Uterus (tissue), 4 donors: ENCODE measurements at places on chromosomes 5 and 9.
A peak's percentile ranks its signal among the peaks of the same experiment; 100 is the strongest.

- no peaks in the 10 kb centered on the region for H3K36me3 ChIP-seq
- DNase-seq: no peak
- H3K27ac ChIP-seq: no peak overlapping the region
- no peaks in the 10 kb centered on the region for H3K27me3 ChIP-seq
- no peaks in the 10 kb centered on the region for H3K4me1 ChIP-seq
- H3K4me3 ChIP-seq: no peak overlapping the region
These were observed 558.4 kb downstream of the BNC2 start for GRCh38 chr9:16312116-16312515.

GRCh38 chr5:55852503-55852902 lies 1.3 kb downstream of the IL31RA start:
- H3K4me1 ChIP-seq: no peaks in the 10 kb centered on the region
- no peak for DNase-seq
- no peaks in the 10 kb centered on the region for H3K27me3 ChIP-seq
- no peak overlapping the region for H3K27ac ChIP-seq
- H3K36me3 ChIP-seq: no peaks in the 10 kb centered on the region

DNA sequence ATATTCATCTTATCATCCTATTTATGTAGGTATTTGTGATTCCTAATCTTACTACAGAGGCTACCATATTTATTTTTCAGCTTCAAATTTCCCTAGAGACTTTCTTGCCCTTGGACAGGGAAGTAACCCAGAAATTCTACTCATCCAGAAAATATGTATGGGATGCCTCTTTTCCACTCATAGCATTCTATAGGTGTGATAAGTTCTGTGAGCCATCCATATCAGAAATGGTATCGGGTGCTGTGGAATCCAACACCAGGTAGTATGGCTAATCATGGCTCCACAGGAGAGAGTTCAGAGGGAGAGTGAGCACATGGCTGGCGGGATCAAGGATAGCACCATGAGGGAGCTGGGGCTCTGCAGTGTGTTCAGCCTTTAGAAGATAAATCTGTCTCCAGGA lies 349.3 kb upstream of the ACTBL2 start:
- H3K4me1 ChIP-seq: no peaks in the 10 kb centered on the region
- no peaks in the 10 kb centered on the region for H3K36me3 ChIP-seq
- no peaks in the 10 kb centered on the region for H3K27me3 ChIP-seq
- no peak for DNase-seq

DNA sequence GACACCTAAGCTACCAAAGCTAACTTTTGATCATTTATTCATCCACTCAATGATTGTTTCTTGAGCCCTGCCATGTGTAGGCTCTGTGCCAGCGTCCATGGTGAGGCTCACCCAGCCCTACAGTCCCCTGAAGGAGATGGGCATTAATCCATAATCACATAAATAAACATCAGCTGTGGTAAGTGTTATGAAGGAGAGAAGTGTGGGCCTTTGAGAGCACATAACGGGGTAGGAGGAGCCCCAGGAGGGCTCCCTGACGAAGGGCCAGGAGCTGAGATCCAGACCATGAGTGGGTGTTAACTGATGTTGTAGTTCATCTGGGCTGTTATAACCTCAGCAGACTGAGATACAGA lies 53.9 kb upstream of the AFAP1L1 start:
- no peaks in the 10 kb centered on the region for H3K27me3 ChIP-seq
- H3K4me1 ChIP-seq: no peaks in the 10 kb centered on the region
- no peak overlapping the region for H3K27ac ChIP-seq
- H3K4me3 ChIP-seq: no peak overlapping the region
- no peaks in the 10 kb centered on the region for H3K36me3 ChIP-seq

DNA sequence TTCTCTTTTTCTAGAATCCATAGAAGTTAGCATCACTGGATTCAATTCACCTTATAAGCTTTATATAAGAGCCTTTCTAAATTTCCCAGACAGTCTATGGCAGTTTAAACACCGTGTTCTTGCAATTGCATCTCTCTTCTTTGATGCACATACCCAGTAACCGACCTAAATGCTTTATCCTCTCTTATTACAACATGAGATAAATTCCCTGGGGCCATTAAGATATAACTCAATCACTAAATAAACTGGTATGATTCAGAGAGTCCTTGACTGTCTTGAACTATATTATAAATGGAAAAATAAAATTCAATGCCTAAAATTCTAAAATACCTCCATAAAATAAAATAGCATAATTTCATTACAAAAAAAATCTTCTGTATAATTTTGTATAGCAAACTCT lies 98.1 kb downstream of the DIRAS2 start:
- no peak overlapping the region for H3K27ac ChIP-seq
- no peak overlapping the region for H3K4me3 ChIP-seq
- no peak for DNase-seq

GRCh38 chr5:172429201-172429940 lies 25.0 kb downstream of the SH3PXD2B start:
- no peak overlapping the region for H3K4me3 ChIP-seq
- H3K4me1 ChIP-seq: peaks cover 8% of the 10 kb centered on the region
- no peaks in the 10 kb centered on the region for H3K36me3 ChIP-seq
- peak overlapping the region; percentile 93 for H3K27ac ChIP-seq

DNA sequence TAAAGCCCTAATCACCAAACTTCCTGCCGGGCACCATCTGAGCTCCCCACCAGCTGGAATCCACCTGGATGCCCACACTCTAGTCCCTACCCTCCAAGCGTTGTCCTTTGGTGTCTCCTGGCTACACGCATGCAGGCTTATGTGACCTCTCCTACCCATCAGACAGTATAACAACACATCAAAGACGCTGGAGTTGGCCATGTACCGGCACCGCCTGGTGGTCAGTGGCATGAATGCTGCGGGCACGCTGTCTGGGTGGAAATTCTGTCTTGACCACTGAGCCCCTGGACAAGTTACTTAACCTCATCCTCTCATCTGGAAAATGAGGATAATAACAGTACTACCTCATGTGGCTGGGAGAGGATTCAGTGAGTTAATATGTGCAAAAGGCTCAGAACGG lies 23.4 kb upstream of the CORO2A start:
- no peaks in the 10 kb centered on the region for H3K36me3 ChIP-seq
- H3K27ac ChIP-seq: no peak overlapping the region
- no peaks in the 10 kb centered on the region for H3K4me1 ChIP-seq
- H3K4me3 ChIP-seq: no peak overlapping the region

GRCh38 chr9:22157828-22158227 lies 148.7 kb upstream of the CDKN2B start:
- no peak overlapping the region for H3K4me3 ChIP-seq
- H3K27ac ChIP-seq: no peak overlapping the region
- H3K27me3 ChIP-seq: no peaks in the 10 kb centered on the region
- H3K4me1 ChIP-seq: peaks cover 2% of the 10 kb centered on the region

- H3K36me3 ChIP-seq: no peaks in the 10 kb centered on the region
- H3K27me3 ChIP-seq: no peaks in the 10 kb centered on the region
- H3K4me1 ChIP-seq: no peaks in the 10 kb centered on the region
- H3K4me3 ChIP-seq: no peak overlapping the region
These were observed 18.0 kb downstream of the SUSD1 start for GRCh38 chr9:112157087-112157486.
